Epithelial cell of proximal tubule (primary cell): ENCODE measurements at places on chromosomes 12 and 14.

DNA sequence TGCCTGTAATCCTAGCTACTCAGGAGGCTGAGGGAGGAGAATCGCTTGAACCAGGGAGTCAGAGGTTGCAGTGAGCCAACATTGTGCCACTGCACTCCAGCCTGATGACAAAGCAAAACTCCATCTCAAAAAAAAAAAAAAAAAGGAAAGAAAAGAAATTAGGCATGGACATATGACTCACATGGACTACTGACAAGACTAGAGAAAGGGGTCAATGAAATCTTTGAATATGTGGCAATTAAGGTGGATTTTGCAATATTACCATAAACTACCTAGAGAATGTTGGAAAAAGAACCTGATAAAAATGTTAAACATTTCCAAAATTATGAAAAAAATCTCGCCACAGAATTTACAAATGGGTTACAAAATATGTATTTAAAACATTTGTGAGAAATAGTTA is 873.6 kb downstream of the C12orf50 start:
- DNase-seq = no peak

- no peak for DNase-seq
Measured at GRCh38 chr12:127664901-127665300, 602.1 kb upstream of the TMEM132C start.

- no peak for DNase-seq
Measured at GRCh38 chr12:32293808-32294419, 105.4 kb upstream of the FGD4 start.

DNA sequence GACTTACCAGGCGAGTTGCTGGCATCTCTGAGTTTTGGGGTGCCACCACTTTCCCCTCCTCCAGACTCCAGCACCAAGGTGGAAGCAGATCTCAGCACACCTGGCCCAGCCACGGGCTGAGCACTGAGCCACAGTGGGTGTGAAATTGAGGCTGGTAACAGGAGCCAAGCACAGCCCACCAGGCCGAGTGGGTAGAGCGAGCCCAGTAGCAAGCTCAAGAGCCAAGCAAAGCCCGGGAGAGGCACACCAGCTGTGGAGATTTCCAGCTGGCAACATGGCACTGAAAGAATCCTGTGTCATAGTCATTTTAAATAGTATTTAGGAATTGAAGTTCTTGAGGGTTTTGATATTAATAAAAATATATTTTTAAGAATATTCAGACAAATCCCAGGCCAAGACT is 596.2 kb upstream of the TMEM132C start:
- no peak for DNase-seq

- no peak for DNase-seq
Measured at GRCh38 chr12:105740970-105741725, 397.6 kb downstream of the NUAK1 start.

DNA sequence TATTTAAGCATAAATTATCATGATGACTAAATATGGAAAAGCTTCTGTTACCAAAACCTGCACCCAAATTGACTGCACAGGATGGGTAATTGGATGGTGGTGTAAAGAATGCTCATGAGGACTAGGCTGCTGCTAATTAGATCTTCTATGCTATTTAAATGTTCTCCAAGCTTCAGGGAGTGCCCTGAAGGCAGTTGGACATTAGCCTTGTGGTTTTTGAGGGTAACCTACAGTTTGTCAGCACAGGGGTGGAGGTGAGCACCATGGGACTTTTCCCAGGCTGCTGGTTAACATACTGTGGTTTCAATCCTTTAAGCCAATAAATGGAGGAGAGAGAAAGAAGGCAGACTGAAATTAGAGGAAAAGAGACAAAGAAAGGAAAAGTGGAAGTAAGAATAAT is 145.0 kb downstream of the WIF1 start:
- no peak for DNase-seq

DNA sequence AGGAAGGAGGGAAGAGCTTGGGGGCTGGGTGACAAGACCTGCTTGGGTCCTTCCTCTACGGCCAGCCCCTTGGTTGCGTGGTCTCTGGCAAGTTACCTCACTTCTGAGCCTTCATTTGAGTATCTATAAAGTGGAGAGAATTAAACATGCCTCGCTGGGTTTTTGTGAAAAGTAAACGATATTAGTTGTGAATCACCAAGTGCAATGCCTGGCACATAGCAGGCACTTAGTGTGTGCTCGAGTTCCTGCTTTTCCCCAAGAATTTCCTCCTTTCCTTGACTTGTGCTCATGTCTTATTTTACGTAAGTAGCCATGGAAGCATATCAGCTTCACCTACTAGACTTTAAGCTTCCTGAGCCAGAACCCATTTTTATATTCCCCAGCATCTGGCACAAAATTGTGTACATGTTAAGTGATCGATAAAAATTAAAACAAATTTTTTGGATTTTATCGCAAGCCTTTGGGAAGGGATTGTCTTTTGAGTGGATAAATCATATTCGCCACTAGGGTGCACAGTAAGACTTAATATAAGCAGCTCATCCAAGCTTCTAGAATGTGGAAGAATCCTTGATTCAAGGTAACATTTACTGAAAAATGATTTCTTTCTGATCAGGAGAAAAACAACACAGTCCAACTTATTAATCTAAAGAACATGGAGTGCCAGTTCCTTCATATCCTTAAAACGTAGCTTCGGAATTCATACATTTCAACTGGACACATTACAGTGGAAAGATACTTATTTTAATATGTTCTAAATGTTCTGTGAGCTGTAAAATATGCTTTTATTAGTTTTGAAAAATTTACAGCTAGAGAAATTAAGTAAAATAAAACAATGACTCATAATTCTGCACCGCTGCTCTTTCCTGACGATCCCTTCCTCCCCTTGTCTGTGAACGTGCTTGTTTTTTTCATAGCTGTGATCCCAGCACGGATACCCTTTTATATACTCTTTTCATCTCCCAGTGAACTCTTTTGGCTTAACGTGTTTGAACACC is 62.0 kb downstream of the SLC25A47 start:
- no peak for DNase-seq

- no peak for DNase-seq
Measured at GRCh38 chr14:68824517-68825347, 31.9 kb upstream of the ZFP36L1 start.

GRCh38 chr12:108751821-108752220 is 20.5 kb upstream of the CORO1C start:
- no peak for DNase-seq

- DNase-seq = no peak
Measured at GRCh38 chr12:20628226-20628787, 66.8 kb upstream of the SLCO1C1 start.

DNA sequence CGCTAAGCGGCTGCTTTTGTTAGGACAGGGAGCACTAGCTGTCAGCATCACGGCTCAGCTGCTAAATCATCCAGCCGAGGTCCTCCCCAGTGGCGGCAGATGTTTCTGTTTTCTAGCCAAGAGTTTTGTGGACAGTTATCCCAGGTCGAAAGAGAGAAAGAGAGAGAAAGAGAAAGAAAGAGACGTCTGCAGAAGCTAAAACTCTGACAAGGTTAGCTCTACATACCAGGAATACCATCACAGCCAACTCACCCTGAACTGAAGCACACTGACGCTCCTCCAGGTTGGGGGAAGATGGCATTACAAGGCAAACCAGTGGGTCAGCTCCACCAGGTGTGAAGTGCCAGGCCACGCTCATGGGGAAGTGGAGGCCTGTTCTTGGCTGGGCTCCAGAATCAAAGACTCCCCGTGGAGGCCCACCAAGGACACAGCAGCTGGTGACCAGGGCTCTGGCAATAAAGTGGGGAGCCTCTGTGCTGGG is 64.9 kb upstream of the DICER1 start:
- no peak for DNase-seq

DNA sequence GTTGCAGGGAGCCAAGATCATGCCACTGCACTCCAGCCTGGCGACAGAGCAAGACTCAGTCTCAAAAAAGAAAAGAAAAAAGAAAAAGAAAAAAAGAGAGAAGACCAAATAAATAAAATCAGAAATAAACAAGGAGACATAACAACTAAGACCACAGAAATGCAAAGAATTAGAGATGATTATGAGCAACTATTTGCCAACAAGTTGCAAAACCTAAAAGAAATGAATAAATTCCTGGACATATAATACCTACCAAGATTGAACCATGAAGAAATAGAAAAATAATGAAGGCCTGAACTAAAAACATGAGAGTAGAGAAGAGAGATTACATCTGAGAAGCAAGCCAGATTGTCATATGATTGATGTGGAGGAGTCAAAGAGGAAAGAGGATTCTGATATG is 17.6 kb upstream of the EPS8 start:
- no peak for DNase-seq

DNA sequence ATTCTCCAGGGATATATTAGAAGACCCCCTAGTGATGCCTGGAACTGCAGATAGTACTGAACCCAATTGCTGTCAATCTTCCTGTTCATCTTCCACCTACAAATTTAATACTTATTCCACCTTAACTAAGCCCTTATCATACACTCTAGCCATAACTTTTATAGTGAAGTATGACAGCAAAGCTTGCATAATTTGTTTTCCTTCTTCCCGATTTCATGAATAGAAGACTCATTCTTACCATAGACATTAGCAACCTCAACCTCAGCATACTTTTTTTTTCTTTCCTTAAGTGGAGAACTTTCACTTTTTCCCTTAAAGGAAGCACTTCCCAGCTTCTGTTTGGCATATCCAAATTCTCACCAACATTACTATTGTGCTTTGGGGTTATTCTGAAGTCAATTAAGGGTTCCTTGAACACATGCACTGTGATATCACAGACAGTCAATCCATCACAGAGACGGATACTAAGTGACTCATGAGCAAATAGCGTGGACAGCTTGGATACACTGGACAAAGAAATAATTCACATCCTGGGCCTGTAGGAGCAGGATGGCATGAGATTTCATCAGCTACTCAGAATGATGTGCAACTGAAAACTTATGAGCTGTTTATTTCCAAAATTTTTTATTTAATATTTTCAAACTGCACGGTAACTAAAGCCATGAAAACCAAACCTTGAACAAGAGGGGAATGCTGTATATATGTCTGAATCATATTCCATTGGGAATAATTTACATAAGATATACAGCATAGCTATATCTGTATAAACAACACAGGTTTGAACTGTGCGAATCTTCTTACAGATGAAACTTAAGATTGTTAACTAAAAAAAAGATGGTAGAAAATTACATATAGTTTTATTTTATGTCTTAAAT is 63.9 kb downstream of the SYT1 start:
- DNase-seq = no peak

DNA sequence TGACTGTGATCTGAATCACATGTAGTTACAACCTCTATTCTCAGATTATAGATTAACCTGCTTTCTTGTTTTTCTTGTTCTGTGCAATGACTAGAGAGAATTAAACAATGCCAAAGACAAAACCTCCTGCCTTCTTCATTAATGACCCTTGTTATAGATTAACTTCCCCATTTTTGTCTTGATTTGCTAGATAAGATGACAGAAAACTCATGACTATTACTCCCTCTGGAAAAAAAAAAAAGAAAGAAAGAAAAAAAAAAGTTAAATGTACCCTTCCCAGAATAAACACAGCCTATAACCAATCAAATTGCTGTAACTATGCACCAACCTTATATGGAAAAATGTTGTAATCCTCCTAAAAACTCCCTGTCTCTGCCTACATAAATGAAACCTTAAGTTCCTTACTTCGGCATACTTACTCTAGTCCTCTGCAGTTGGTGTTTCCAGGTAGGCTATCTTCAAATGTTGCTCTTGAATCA is 41.1 kb upstream of the PCED1B start:
- DNase-seq = peak; percentile 99

- DNase-seq = no peak
Measured at GRCh38 chr12:18990856-18991255, 138.7 kb upstream of the PLEKHA5 start.

DNA sequence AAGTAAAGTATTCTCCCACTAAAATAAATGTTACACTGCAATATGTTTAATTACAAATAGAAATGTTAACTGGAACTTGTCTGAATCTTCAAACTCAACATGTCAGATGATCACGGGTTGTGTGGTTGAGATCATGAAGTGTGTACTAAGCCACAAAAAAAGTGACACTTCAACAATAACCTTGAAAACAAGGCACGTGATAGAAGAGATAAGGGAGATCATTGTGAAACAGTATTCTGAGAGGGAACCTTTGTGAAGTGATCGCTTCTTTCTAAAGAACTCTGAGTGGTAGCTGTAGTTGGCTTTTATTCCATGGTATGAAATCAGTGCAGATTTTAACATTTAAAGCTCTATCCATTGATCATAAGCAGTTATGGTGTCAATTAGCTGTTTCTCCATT is 60.0 kb downstream of the LIN52 start:
- no peak for DNase-seq

DNA sequence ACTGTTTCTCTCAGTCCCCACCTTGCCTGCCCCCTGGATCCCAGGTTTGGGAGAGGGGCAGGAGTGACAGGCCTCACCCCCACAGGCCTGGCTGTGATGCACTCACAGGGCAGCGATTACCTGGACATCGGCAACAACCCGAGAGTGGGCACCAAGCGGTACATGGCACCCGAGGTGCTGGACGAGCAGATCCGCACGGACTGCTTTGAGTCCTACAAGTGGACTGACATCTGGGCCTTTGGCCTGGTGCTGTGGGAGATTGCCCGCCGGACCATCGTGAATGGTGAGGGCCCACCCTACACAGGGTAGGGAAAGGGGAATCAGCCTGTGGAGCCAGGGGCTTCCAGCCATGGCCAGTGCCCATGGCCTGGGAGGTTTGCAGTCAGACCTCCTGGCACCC is 8.6 kb downstream of the ACVRL1 start:
- no peak for DNase-seq

DNA sequence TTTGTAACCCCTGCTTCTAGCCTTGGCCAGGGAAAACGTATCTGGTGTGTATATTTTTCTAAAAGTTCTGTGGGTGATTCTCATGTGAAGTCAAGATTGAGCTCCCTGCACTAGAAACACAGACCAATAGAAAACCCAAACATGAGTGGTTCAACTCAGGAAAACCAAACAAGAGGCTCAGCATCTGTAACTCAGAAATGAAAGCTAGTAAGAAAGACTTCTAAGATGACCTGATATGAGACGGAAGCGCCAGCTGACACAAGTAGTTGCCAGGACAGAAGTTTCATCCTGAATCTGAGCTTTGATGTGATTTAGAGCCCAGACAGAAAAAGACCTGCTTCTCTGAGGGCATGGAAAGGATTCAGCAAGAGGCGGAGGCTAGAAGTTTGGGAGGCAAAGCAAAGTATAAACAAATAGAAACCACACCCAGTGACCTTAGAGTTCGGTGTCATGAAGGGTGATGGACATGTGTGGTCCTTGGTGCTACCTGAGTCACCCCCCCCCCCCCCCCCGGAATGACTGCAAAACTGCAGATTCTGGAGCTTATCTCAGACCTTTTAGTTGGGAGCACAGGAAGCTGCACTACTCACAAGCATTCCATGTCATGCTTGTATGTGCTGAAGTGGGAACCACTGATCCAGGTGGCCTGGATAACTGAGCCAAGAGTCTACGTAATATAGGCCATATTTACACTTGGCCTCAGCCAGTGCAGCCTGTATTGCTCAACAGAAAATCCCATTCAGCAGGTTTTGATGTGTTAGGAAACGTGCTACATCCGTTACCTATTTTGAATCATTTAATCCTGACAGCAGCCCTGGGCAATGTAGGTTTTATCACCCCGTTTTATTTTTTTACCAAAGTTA is 191.3 kb downstream of the ANO6 start:
- no peak for DNase-seq
